ENCODE measurements at places on chromosomes 2 and 18.

GRCh38 chr2:953975-954686, 3.5 kb downstream of the SNTG2 start:
- DNase-seq = peak; percentile 41

- no peak for DNase-seq
Observed at GRCh38 chr18:70423988-70424387, 135.1 kb downstream of the SOCS6 start.

DNA sequence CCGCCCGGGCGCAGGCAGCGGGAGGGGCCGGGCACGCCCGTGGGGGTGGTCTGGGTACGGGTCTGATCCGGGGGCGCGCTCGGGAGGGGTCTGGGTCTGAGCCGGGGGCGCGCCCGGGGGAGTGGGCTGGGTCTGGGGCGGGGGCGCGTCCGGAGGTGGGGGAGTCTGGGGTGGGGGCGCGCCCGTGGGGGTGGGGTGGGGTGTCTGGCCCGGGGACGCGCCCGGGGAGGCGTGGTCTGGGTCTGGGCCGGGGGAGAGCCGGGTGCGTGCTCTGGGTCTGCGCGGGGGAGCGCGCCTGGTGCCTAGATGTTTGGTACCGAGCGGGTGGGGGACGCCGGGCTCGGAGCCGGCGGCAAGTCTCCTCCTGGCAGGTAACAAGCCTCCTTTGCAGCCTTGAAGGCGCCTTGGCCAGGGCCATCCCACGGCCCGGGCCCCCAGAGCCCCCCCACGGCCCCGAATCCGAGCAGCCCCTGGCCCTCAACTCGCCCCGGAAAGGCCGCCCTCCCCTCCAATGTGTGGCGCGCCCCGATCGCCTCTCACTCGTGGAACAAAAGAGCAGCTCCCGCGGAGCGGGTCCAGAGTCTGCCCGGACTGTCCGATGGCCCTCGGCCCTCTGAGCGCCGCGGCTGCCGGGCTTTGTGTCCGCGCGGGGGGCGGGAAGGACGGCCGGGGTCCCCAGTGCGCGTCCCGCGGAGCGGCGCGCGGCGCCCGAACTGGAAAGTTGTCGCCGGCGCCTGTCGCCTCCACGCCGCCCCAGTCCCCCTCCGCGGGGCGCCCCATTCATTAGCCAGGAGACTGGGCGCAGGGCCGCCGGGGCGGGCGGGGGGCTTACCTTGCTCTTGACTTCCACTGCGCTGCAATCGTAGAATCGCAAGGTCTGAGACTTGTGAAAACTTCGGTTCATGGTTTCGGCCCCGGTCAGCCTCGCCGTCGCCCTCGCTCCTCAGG, 595 bp downstream of the PARD6G start:
- peak; percentile 72 for DNase-seq

GRCh38 chr2:229443141-229443540, 172.1 kb upstream of the PID1 start:
- no peak for DNase-seq

DNA sequence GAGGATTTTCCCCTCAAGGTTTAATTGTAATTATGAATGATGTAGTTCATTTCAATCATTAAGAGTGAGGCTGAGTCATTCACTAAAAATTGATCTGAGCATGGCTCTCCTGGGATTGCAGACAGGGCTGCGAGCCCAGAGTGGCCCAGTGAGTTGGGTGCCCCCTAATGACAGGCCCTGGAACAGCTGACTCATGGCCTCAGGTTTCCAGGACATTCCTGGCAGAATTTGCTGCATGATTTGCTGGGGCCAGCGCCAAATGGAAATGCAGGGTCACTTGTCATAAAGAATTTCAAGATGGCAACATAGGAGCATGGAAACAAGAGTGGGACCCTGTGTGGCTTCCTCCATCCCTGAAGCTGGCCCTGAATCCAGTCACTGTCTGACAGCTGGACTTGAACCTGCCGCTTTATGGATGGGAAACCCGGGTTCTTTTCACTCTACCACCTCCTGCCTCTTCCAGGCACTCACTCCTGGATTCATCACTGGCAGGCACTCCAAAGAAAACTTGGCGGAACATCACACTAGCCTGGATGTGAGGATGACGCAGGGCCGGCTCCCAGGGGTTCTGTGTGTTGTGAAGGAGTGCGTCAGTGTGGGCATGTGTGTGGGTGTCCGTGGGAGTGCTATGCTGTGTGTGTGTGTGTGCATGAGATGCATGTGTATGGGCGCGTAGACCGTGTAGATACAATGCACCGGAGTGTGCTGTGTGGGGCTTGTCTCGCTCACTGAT, 15.2 kb downstream of the OTOF start:
- peak; percentile 13 for DNase-seq

GRCh38 chr2:27288610-27289009, 6.4 kb downstream of the TRIM54 start:
- DNase-seq = no peak

DNA sequence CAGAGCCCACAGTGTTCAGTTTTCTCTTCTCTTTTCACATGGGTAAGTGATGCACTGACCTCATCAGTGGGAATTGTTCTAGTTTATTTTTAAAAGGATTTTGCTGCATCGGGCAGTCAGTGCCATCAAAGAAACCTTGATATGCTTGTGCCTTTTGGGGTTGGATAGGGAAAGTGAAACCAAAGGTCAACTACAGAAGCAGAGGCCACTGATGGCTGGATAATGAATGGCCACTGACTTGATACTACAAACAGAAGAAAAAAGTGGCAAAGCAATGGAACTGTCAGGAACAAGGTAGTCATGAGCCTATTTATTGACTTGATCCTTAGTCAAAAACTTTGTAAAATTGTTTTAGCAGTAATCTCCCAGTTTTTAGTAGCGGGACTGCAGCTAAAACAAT, 636.3 kb upstream of the ZEB2 start:
- DNase-seq = no peak

- DNase-seq = no peak
Observed at GRCh38 chr2:235694721-235695601, 201.1 kb downstream of the AGAP1 start.

GRCh38 chr2:238863749-238864206, 15.9 kb downstream of the TWIST2 start:
- DNase-seq = no peak

- no peak for DNase-seq
Observed at GRCh38 chr2:130823886-130824491, 12.7 kb upstream of the ARHGEF4 start.

DNA sequence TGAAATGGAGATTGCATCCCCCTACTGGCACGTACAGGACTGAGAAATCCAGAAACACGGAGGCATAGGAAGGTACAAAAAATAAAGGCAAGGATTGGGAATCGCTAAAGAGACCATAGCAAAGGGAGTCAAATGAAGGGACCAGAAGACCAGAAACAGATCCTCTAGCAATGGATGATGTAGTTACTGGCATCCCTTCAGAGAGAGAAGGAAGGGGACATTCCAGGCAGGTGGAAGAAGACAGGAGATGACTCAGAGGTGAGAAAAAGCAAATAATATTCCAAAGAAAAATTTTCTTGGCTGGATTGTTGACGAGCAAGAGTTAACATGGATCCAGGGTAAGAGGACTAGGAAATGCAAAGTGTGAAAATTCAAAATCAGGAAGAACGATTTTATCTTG, 78.4 kb upstream of the FZD7 start:
- no peak for DNase-seq

DNA sequence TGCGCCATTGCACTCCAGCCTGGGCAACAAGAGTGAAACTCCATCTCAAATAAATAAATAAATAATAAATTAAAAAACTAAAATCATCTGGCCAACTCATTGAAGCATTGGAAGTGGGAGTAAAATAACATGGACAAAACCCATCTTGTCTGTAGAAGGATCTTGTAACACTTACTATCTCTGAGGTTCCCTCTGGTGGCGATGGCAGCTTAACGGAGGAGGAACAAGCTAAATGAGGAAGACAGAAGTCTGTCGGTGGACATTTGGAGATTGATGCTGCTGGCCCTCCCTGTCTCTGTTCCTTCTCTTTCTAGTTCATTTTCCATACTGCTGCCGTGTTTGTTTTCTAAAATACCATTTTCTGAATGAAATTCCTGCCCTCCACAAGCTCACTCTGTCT, 43.4 kb downstream of the ZCCHC2 start:
- peak; percentile 5 for DNase-seq

GRCh38 chr18:51614033-51614432, 416.6 kb upstream of the MEX3C start:
- no peak for DNase-seq

- no peak for DNase-seq
Observed at GRCh38 chr2:185063761-185064160, 465.4 kb downstream of the ZNF804A start.

GRCh38 chr2:237474442-237474911, 12.6 kb upstream of the MLPH start:
- DNase-seq = no peak

DNA sequence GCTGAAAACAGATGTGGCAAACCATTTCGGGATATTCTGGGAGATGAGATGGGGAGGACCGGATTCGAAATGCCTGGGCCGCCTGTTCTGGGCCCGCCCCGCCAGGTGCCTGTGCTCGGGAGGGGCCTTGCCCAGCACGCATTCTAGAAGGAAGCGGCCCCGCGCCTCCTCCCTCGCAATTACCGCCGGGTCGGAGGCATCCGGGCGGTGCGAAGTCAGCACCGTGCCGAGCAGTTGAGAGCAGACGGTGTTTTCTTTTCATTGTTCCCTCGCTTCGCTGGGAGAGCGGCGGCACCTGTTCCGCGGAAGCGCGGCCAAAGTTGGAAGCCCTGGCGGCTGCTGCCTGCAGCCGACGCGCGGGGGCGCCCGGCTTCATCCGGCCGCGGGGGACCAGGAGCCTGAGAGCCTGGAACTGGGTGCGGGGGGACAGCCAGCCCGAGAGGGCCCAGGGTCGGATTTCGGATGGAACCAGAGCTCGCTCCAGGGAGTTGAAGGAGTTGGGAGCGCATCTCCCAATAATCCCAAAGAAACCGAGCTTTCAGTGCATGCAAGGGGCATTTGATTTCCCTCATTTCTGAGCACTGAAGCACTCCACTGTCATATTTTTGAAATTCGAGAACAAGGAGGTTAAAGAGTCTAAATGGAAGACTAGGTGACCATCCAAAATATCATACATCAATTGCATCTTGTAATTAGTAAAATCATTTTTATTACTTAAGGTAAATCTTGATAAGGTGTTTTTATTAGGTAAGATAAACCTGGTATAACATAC, 241.8 kb upstream of the RAB12 start:
- no peak for DNase-seq

DNA sequence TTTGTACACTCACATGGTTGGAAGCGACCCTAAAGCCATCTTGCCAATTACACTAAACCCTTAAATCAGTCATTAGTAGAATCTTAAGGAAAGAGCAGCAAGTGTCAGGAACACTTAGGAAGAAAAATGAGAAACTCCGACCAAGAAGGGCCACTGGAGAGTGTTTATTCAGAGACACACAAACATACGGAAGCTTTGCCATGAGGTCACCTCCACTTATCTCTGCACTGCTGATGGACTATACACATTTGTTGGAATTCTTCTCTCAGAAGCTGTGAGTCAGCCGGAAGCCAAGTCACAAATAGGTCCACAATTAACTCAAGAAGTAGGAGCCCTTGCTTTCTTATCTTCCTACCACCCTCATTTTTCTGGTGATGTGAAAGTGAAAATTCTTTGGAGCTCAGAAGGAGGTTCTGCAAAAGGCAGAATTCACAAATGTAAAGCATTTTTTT, 21.6 kb downstream of the BMP10 start:
- no peak for DNase-seq

DNA sequence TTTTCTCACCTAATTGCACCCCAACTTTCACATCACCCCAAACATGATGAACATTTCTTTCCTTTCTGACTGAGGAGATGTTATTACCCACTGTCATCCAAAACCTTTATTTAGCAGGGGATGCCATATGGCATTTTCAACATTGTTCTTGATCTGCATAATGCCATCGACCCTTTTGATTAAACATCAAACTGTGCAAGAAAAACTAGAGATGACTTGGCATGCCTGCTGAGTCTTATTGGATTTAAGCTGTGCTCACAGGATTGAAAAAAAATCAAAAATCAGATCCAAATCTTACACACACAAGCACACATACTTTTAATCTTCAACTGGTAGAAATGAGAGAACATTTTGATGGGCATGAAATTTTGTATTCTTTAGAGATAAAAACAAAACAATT, 536.0 kb downstream of the TMX3 start:
- DNase-seq = no peak

- DNase-seq = no peak
Observed at GRCh38 chr2:168307379-168307778, 60.0 kb upstream of the STK39 start.

GRCh38 chr2:3128786-3129185, 248.8 kb downstream of the EIPR1 start:
- DNase-seq = no peak

- DNase-seq = no peak
Observed at GRCh38 chr18:79690071-79690470, 10.5 kb downstream of the CTDP1 start.

DNA sequence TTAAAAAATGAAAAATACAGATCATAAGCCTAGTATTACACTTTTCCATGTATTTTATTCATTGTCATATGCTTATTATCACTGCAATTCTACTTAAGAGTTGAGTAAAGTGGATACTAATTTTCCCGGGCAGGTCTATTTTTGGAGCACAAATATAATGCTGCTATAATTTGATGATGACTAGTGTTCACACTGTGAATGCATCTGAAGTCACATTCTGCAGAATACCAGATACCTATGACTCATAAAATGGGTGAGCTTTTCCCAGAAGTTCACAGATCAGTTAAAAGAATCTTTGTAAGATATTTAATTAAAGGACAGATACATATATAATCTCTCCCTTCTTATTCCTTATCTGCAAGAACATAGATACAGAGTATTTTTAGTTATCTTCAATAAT, 79.8 kb upstream of the MC4R start:
- DNase-seq = no peak

DNA sequence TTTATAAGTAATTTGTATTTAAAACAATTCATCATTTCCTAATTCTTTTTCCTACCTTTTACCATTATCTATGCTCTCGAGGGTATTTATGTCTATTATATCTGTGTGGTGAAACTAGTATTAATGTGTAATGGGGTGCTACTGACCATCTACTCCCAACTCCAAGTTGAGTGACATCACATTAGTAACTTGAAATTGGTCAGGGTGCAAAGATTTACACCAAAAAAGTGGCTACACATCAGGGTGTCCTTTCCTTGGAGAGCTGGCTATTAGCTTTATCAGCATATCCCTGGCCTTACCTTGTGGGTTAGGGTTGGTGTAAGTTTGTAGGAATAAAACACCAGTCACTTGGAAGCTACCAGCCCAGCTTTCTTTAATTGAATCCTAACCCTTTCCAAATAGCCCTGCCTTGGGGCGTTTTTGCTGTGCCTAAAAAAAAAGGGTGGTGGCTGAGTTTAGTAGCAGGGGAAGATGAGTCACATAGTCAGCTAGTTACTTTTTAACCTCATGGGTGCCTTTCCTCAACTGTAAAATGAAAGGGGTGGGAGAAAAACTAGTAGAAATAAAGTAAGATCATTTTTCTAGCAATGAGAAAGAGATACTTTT, 14.0 kb downstream of the ANXA4 start:
- DNase-seq = no peak

DNA sequence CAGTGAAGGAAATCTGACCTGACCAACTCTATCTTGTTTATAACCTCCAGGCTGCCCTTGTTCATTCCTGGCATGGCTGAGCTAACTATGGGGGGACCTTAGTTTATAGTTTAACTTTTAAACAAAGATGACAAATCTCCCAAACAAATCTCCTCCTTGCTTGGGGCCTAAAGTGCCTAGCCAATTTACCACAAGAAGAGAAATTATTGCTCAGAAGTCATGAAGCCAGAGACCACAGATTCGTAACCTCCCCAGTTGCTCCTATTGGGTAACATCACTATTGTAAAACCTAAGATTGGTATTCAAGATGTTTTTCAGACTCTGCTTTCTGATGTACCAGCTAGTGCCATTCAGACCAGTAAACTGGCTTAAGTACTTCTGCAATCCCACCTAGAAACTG, 649.4 kb upstream of the SLC8A1 start:
- DNase-seq = no peak
